ENCODE measurements at places on chromosomes 7 and 10.

GRCh38 chr7:29229066-29229465 is 34.5 kb downstream of the CHN2 start:
- DNase-seq: no peak

- no peak for DNase-seq
Measured at GRCh38 chr7:26390016-26390415, 98.4 kb downstream of the SNX10 start.

DNA sequence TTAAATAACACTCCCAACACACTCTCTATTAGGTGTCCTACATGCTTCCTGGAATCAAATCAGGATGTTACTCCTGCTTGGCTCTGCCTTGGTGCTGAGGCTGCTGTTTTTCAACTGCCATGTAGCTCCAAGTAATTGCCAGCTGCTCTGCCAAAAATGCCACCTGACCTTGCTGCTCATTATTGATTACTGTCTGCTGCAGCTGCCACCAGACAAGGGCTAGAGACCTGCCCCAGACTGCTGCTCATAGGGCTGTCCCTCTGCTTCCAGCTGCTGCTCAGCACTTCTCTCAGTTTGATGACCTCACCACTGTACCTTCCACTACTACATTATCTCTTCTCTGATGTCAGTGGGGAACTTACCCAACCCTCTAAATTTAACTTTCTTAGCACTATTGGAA is 102.5 kb downstream of the PCLO start:
- DNase-seq: no peak

GRCh38 chr10:100469756-100470155 is 6.9 kb downstream of the WNT8B start:
- no peak for DNase-seq

DNA sequence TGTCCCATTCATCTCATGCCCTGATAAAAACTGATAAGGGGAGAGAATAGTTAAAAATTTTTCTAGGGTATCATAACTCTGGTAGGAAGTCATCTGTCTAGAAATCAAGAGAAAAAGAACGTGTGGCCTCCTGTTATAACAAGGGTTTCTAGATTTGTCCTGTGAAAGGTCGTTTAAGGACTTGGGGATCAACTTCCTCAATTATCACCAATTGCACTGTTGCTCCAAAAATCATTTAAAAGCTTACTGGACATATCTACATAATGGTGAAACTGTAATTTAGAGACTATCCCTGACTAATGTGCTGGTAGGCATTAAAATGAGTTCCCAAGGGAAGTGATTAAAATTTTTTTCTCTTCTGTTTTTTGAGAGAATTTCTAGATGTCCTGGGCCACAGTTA is 58.2 kb downstream of the GPR141 start:
- no peak for DNase-seq

DNA sequence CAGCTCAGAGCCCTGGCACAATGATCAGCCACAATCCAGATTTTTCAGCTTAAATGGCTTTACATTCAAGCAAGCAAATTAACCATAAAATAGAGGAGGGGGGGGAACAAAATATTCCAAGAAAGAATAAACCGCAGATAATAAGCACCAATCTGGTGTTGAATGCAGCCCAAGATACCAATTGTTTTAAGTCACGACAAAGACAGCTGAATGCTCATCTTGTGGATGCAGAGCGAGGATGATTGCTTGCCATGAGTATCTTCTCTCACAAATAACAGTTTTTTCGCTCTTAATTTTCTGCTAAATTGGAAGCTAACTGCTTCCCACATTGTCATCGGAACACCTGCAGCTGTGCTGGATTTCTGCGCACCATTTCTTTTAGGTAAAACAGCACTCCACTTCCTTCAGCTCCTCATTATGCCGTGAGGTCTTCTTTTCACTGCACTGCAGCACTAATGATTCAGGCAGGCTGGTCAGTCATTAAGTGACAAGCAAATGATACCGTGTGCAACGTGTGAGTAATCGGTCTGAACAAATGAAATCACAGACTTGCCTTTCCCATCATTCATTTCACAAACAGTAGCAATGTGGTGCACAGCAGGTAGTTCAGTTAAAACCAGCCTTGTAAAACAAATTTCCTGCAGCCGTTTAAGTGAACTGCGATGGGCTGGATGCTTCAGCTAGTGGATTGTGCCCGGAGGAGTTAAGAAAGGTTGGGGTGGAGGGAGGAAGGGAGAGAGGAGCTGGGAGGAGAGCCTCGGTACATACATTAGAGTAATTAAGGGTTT is 106.4 kb upstream of the CDCA7L start:
- DNase-seq: no peak

DNA sequence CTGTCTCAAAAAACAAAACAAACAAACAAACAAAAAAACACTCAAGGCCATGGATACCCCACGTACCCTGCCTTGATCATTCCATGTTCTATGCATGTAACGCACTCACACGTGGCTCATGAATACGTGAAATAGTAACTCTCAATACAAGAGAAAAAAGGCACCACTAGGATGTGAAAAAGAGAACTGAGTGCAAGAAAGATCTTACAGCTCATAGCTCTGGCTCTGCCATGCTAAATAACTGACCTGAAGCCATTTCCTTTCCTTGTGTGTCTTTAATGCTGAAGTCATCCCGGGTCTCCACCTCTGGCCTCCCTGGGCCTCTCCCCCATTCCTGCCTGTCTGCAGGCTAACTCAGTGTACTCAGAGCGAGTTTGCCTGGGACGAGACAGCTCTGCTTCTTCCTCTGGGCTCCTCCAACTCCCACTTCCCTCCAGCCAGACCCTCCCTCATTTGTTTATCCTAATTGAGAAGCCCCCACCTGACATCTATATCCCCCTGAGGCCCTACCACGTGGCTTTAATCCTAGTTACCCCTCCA is 117.3 kb downstream of the PRPF18 start:
- no peak for DNase-seq

DNA sequence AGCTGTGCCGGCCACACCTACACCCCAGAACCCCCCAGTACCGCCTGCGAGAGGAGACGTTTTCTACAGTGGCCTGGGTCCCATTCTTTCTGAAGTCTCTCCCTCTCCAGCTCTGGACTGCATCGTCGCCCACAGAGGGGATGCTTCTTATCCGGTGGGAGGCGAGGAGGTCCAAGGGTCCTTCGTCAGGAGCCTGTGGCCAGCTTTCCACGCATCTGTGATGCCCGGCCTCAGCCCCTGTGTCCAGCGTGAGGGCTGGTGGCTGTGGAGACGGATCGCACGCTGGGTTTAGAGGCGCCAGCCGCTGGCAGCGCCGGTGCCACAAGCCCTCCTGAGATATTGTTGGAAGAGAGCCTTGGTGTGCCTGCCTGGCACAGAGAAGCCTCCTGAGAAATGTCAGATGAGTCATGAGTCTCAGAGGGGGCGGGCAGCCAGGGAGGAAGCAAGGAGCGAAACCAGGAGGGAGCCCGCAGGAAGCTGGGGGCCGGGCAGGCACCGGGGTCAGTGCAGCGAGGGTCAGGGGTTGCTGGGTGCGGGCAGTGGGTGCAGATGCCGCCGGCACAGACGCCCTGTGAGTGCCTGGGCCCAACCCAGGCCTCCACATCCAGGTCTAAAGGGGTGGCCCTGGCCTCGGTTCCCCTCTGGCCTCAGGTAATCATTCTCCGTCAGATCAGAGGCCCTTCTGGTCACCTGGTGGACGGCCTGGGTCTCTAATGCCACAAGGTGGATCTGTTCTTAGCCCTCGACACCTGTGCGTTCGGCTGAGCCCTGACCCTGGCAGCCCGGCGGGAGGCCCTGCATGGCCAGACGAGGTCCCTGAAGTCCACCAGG is 86.0 kb upstream of the DIP2C start:
- DNase-seq: no peak

DNA sequence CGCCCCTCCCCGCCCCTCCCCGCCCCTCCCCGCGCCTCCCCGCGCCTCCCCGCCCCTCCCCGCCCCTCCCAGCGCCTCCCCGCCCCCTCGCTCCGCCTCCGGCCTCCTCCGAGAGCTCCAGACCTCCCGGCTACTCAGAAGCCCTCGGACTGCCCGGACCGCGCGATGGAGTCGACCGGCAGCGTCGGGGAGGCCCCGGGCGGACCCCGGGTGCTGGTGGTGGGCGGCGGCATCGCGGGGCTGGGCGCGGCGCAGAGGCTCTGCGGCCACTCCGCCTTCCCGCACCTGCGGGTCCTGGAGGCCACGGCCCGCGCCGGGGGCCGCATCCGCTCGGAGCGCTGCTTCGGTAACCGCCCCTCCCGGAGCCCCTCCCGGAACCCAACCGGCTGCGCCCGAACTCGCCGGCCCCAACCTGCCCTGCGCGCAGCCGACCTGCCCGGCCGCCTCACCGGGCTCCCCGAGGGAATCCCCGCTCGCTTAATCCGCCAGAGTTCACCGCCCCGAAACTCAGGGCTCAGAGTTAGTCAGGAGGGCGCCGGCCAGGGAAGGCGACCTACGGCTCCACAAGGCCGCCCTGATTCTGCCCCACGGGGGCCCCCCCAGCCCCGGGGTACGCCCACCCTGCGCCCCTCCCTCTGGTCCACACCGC is at the start of gene PAOX:
PAOX (plus strand) TSS at position 111 of the 649 bp plus-strand sequence; CDS start at position 166, 55 bp downstream.
- DNase-seq: peak; percentile 30

DNA sequence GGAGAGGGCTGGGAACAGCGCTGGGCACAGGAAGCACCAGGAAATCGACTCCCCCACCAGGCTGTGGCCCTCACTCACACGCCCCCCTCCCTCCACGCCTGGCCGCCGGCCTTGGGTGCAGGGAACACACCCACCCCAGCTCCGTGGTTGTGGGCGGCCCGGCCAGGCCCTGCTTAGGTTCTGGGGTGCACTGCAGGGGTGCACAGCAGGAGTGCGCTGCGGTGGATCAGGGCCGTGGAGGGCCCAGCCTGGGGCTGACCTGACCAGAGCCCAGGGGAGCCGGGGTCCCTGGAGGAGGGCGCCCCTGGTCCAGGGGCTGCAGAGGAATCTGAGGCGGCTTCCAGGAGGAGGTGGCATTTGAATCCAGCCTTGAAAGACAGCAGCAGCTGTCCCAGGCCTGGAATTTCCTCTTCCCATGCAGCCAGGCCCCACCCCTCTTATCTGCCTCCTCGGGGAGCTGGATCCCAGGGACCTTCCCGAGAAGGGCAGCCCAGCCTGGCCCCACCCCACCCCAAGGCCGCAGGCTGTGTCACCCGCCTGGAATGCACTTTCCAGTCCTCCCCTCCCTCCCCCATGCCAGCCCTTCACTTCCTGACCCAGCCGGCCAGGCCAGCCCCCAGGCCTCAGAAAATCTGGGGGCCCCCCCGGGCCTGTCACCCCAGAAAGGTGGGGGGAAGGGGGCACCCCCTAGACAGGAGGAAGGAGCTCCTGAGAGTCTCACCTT is 18.4 kb upstream of the PDGFA start:
- DNase-seq: no peak

DNA sequence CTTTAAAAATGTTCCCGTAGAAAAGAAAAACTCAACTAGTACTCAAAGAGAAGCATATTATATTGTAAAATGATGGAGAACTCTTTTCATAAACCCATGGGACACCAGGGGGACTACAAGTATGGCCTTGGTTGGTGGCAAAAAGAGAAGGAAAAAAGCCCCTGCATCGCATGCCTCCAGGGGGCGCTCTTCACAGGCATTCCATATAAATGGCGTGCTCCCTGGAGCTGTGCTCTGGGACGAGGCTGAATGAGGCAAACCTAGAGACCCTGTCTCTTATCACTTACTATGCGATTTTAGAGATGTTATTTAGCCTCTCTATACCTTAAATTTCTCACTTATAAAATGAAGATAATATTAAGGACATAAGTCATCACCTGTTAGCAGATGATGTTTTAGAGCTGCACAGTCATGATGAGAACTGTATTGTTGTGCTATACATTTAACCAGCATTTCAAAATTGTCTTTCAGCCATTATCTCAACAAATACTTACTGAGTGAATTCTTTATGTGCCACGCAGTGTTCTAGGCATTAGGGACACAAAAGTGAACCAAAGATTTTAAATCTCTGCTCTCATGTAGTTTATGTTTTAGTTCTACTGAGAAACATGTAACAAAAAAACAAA is 105.8 kb downstream of the ARHGAP21 start:
- peak; percentile 18 for DNase-seq

DNA sequence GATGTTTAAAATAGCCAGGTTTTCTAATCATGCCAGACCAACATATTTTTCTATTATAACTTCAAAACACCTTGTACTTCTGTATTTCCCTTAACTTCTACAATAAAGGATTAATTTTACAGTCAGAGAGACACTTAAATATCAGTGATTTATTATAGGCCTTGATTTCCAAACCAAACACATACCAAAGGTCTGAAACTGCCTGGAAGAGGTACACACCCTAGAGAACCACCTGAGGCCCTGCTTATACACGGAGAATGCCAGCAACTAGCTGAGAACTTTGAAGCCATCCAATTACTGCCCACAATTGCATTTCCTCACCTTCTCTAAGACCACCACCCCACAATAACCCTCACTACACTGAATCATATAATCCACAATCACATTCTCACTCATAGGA is 4.9 kb downstream of the CCDC6 start:
- DNase-seq: no peak

DNA sequence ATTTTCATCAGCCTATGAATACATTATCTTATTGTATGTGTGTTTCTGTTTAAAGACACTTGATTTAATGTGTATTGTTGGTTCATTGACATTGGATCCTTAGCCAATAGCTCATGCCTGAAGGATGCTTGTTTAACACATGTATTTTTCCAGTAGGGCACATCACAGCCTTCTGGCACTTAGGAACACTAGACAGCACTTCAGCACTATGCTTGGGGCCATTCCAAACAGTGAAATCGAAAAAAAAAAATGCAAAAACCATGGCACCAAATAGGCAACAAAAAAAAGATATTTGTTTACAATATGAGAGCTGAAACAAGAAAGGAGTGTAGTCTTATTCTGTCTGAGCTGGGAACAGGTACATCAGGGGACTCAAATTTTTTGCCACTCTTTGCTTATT is 262.8 kb downstream of the SLC25A13 start:
- no peak for DNase-seq

GRCh38 chr10:37456456-37456855 is 331.1 kb downstream of the ANKRD30A start:
- DNase-seq: no peak

- peak; percentile 52 for DNase-seq
Measured at GRCh38 chr10:119306514-119306951, 99.2 kb downstream of the GRK5 start.

GRCh38 chr10:70255329-70256299 is 22.4 kb upstream of the PPA1 start:
- DNase-seq: peak; percentile 50

GRCh38 chr7:36280840-36281812 is 108.5 kb upstream of the ANLN start:
- peak; percentile 95 for DNase-seq

- no peak for DNase-seq
Measured at GRCh38 chr7:137611606-137612005, 235.2 kb downstream of the DGKI start.

DNA sequence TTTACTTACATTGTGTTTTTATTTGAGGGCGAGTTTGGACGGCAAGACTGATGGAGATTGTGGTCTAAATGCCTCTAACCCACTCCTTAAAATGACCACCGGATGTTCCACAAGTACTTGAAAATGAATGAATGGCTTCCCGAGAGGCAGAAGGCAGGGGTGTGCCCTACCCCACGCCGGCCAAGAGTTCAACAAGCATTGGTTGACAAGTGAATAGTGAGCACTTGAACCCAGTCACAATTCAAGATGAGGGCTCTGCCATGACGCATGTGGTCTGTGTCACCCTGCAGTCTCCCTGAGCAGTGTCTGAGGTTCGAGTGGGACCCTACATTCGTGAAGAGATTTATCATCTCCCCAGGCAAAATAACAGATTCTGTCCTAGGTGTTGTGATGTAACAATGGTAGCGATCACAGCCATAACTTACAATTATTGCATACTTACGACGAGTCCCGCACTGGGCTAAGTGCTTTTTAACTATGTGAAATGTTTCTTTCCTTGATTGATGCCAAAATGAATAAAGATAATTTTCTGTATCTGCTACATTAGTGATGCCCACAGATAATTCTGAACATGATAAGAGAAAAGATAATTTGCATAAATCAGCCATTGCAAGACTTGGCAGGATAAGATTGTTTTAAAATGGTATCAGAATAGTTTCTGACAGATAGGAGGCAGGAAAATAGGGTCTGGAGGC is 305.4 kb downstream of the WDR37 start:
- no peak for DNase-seq
